NCI-H1694 treated with DMSO at 0.1 percent for 48 hours (cell line): ENCODE measurements at places on chromosomes 16 and 17.

- DNase-seq: no peak
Measured at GRCh38 chr17:20706751-20707373, 127.3 kb downstream of the CDRT15L2 start.

- DNase-seq: peak; percentile 15
Measured at GRCh38 chr16:85650844-85651628, 37.7 kb downstream of the GINS2 start.

DNA sequence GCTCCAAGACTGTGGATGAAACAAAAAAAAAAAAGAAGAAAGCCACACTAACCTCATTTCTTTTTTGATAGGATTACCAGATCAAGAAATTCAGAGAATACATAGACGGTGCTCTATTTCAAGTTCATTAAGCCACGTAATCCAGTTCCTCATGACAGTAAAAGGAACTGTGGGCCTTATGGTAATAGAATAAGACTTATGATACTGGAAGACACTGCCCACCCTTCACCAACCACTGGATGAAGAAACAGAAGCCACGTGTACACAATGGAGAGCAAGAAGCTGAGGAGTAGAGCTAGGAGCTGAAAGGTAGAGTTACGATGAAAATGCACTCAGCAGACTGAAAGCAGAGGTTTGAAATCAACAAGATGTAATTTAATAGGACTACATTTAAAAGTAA, 11.2 kb downstream of the NCBP3 start:
- no peak for DNase-seq

- no peak for DNase-seq
Measured at GRCh38 chr17:49894761-49895160, 46.9 kb upstream of the TAC4 start.

DNA sequence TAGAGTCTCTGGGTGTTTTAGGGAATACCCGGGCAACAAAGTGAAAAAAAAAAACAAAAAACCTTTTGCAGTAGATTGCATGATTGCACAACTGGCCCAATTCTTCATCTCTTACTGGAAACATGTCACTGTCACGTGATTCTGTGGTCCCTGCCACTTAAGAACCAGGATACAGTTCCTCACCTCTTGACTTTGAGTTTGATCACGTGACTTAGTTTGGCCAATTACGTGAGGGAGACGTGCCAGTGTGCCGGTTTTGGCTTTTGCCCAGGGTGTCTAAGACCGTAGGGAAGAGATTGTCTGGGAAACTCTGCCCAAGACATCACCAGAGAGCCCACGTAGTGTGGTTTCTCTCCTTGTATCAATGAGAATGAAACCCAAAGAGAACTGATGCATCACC, 88.7 kb downstream of the GRIN2A start:
- DNase-seq: no peak

DNA sequence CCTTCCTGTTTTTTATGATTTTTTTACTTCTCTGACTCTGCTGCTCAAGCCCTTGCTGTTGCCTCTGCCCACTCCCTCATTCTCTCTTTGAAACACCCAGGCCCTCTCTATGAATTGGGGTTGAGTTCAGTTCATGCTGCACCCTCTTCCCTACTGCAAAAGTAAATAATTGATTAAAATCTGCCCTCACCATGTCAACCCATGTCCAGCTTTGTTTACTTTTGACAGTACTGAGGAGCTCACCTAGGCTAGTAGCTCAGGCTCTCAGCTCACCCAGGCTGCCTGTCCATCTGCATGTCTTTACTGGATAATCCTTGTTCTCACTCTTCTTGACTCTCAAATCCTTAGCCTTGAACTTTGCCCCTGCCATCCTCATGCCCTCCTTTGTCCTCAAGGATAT, 95.2 kb downstream of the SPACA3 start:
- DNase-seq: no peak

DNA sequence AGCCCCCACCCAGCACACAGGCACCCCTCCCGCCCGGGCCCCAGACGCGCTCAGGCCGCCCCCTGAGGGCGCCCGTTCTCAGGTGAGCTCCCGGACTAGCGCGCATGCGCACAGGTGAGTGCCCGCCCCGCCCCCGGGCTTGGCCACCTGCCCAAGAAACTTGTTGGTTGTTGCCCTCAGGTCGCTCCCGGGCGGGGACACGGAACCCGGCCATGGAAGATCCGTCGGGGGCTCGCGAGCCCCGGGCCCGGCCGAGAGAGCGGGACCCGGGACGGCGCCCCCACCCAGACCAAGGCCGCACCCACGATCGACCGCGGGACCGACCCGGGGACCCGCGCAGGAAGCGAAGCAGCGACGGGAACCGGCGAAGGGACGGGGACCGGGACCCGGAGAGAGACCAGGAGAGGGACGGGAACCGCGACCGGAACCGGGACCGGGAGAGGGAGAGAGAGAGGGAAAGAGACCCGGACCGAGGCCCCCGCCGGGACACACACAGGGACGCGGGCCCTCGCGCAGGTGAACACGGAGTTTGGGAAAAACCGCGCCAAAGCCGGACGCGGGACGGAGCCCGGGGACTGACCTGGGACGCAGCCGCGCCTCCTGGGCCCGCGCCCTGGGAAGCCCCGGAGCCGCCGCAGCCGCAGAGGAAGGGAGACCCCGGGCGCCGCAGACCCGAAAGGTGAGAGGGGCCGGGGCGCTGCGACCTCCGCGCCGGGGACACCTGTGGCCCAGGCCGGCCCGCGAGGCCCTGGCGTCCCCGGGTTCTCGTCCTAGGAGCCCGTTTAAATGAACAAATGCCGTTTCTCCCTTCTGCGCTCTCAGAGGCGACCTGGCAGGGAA, at the start of gene MARVELD3:
Gene MARVELD3, plus strand, starts transcription at position 167 of the 840 bp plus-strand sequence. Its CDS starts 46 bp downstream, at position 213.
- DNase-seq: no peak

GRCh38 chr16:67872131-67872630, 671 bp upstream of the EDC4 start:
- no peak for DNase-seq

DNA sequence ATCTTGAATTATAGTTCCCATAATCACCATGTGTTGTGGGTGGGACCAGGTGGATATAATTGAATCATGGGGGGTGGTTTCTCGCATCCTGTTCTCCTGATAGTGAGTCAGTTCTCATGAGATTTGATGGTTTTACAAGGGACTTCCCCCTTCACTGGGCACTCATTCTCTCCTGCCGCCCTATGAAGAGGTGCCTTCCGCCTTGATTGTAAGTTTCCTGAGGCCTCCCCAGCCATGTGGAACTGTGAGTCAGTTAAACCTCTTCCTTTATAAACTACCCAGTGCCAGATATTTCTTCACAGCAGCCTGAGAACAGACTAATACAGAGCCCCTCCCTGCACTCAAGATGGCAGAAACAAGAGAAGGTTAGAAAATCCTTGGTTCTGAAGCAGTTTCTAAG, 26.4 kb downstream of the LDAF1 start:
- DNase-seq: no peak

DNA sequence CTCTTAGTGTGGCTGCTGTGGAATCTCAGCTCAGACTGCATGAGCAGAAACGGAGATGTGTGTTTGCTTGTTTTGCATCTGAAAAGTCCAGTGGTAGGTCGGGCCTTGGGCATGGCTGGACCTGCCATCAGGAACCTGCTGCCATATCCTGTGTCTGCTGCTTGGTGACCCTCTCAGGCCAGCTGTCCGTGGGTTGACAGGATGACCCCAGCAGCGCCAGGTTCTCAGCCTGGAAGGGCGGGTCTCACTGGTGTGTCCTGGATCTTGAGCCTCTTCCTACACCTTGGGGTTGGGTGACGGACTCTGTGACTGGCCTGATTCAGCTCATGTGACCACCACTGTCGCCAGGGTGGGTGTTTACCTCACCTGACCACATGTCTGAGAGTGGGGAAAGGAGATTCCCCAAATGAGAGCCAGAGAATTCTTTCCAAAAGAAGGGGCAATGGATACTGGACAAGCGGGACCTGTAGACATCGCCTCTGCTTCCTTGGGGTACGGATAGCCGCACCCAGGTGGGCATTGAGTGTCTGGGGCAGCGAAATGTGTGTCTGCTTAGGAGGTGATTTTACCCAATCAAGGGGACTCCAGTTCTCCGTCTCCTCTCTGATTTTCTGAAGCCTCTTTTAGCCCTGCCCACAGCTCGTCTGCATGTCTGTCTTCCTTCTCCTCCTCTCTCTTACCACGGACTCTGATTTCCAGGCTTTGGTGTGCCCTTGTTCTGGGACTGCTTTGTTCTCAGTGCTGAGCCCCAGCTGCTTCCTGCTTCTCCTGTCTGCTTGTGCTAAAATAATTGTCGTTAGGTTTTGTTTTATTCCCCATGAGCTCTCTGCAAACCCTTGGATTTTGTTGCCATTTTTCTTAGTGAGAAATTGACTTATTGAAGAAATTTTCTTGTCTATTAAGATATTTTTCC, 399.7 kb downstream of the CPPED1 start:
- no peak for DNase-seq

DNA sequence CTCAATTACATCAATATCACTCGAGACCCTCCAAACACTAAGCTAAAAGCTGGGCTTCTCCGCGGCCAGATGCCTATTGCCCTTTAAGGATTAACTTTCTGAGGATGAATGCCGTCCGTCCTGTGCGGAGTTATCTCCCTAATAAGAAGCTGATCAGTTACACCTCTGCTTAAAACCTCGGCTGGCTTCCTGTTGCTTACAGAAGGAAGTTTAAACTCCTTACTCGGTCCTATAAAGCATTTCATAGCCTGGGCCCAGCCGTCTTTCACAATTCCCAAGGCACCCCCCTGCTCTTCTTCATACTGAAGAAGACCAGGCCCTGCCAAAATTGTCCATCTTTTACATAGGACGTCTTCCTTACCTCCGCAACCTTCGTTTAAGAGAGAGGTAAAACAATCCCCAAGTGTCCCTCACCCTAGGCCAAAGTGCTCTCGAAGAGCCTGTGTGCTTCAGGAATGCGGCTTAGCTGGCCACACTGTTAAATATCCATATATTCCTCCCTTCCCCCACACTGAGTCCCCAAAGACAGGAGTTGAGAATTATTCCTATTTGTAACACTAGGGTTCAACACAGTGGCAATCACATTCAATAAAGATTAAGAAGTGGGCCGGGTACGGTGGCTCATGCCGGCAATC, 112.6 kb upstream of the IRX5 start:
- no peak for DNase-seq

DNA sequence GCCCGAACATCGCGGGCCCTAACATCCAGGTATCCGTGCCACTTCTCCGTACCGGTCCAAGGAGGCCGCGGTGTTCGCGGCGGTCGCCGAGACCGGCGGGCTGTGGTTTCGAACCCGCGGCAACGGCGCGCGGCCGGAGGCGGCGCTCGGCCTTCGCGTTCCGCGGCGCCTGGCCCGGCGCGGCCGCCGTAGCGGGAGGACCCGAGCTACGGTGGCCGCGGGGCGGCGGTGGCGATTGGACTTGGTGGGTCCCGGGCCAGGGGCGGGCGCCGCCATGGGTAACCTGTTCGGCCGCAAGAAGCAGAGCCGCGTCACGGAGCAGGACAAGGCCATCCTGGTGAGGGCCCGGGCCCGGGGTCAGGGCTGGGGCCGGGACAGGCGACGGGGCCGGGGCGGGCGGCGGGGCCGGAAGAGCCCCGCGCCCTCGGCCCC, at the start of gene CHMP6:
Gene CHMP6, plus strand, starts transcription at position 197 of the 432 bp plus-strand sequence. Its CDS starts 78 bp downstream, at position 275.
- DNase-seq: no peak

- no peak for DNase-seq
Measured at GRCh38 chr17:6323626-6324356, 111.1 kb downstream of the AIPL1 start.

DNA sequence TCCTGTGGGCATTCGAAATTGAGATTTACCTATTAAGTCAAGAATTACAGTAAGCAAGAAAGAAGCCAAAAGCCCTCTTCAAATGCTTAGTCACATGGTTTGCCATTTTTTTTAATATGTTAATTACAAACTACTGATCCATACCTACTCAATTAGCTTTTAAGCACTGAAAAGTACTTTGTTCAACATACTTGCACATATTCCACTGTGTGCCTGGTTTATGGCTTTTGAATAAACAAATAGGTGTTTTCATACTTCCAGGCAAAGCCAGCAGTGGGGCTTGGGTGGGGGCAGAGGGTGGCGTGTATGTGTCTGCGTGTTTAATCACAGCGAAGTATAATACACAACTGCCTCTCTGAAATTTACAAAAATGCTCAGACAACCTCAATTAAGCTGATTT, 51.4 kb downstream of the GAS7 start:
- DNase-seq: no peak

DNA sequence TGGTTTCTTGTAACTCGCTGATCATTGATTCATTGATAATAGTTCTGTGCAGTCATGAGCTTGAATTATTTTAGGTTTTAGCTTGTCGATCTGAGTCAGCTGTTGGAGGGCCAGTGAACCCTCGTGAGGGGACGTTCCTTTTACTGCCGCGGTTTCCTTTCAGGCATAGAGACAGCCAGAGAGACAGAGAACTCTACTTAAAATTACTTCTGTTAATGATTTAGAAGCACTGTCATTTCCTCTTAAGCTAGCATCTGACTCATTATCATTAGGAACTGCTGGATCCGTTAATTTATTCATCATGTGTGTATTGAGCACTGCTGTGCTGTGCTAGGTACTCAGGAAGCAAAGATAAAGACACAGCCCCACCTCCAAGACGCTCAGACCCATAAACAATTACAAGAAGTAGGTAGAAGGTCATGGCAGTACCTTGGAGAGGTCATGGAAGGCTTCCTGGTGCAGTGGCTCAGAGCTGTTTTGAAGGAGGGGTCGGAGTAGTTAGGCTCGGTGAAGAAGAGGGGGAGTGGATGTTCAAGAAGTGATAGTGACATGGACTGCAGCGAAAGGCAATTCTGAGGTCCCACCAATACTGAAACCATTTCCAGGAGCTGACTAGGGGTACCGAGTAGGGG, 3.3 kb downstream of the PGS1 start:
- no peak for DNase-seq

GRCh38 chr17:80722661-80723060, 178.0 kb downstream of the RPTOR start:
- no peak for DNase-seq

DNA sequence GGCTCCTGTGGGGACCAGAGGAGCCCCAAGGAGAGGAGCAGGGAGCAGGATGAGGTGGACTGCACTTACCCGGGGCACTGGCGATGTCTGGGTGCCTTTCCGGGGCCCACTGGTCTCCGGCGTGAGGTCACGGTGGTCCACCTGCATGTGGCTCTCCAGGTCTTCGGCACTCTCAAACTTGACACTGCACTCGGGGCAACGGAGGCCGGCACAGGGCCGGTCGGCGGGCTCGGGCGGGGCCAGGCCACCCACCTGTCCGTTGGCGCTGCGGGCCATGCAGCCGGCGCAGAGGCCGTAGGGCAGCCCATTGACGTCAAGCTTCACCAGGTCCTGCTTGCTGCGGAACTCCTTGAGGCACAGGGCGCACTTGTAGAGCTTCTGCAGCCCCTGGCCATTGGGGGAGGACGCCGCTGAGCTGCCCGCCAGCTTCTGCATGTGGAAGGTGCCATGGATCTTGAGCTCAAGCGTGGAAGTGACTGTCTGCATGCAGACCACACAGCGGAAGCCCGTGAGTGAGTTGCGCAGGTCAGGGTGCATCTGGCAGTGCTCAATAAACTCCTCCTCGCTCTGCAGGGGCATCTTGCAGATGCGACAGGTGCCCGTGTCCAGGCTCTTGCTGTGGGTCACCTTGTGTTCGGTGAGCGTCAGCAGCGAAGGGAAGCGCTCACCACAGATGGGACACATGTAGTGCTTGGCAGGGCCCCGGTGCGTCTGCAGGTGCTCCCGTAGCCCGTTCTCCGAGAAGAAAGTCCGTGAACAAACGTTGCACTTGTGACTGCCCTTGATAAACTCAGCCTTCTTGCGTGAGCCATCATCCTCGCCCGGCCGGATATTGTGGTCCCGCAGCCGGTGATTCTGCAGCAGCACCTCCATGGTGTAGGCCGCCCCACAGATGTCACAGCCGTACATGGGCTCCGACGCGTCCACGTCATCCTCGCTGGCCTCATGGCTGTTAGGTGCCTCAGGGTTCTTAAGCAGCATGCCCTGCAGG, 220.0 kb downstream of the ZNF423 start:
- DNase-seq: no peak

GRCh38 chr17:66567234-66568170, 265.1 kb downstream of the PRKCA start:
- peak; percentile 9 for DNase-seq
